ENCODE measurements at places on chromosomes 3 and 15.

- DNase-seq, result no peak
Measured at GRCh38 chr3:134753999-134754742, 40.9 kb upstream of the EPHB1 start.

GRCh38 chr3:118641608-118642007, 393.0 kb downstream of the IGSF11 start:
- peak; percentile 6 for DNase-seq

- DNase-seq, result no peak
Measured at GRCh38 chr3:65564483-65564882, 474.2 kb downstream of the MAGI1 start.

- peak; percentile 77 for DNase-seq
Measured at GRCh38 chr15:35674873-35675781, 129.2 kb upstream of the DPH6 start.

GRCh38 chr3:84042399-84043106, 916.2 kb upstream of the CADM2 start:
- no peak for DNase-seq

DNA sequence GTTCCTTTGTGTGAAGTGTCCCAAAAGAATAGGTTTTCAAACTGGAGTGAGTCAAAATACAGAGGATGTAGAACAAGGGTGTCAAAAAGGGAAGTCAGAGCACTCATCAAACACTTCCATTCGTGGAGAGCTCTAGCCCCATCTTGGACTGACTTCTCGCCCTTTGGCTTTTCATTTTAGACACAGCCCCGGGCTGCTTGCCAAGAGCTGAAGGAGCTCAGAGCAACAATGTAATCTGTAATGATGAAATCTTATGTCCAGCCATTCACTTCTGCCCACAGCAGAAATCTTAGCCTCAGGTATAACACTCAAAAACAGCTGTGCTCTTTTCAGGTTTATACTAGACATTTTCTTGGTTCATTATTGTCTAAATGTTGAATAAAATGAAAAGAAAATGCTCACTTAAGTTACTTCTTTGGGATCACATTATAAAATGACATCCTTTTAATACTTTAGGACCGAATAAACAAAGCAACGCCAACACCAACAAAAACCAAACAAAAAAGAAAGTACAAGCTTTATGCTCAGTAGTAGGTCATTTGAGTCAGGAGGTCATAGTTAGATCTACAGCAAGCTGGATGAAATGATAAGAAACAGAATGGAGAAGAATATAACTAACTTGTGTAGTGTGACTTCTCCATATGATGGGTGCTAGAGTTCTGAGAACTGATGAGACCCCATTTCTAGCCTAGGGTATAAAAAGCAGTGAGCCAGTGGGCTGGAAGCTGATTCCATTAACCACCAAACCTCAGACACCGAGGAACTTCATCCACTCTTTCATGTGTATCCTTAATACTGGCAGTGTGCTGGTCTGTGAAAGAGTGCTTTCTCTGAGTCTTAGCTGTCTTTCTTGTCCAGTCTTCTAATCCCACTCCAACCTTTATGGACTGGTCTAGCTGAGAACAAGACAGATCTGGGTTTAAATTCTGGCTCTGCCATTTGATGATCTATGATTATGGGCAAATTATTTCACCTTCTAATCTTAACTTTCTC, 131.8 kb upstream of the SLC7A14 start:
- no peak for DNase-seq

DNA sequence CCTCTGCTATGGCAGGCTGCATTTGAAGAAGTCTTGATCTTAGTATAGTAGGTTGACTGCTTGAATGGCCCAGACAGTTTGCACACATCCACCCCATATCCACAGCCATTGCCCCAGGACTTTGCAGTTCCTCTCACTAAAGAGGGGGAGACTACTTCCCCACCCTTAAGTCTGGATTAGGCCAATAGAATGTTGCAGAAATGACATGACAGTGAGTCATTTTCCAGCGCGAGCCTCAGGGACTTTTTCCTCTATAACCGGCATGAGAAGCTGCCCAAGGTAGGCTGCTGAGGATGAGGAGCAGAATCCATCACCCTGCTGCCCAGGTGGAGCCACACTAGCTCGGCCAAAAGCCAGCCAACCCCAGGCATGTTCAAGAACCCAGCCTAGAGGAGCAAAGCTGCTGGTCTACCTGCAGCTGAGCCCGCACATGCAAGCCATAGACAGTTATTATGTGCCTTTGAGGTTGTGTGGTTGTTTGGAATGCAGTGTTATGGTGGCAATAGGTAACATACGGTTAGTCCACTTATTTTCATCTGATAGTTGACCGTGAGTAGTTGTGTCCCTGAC, 113.9 kb downstream of the TLE3 start:
- no peak for DNase-seq

GRCh38 chr15:60264566-60264965, 133.2 kb downstream of the ANXA2 start:
- DNase-seq, result no peak

GRCh38 chr15:67018441-67018840, 47.0 kb upstream of the SMAD3 start:
- DNase-seq, result no peak

DNA sequence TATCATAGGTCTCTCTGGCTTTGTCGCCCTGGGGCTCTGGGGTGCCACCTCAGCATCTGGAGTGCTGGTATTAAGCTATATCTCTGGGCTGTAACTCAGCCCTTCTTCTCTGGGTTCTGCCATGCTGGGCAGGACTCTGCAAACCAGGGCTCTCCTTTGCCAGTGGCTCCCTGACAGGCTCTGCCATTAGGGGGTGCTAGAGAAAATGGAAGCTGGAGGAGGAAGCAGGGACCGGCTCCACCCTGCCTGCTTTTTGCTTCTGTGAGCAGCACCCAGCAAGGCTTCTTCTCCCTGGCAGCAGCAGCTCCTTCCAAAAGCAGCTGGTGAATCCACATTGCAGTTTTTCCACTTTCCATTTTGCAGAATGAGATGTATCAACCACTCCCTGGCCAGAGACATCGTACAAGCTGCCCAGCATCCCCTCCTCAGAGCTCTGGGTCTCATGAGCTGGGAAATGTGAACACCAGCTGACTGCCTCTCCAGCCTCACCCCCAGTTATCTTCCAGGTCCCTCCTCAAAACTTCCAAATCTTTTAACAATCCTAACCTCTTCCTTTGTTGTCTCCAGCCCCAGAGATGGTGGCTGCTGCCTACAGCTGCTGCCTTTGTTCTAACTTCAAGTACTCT, 165.0 kb downstream of the ABHD5 start:
- DNase-seq, result peak; percentile 3

Measured in NCI-H1694 treated with DMSO at 0.1 percent for 48 hours (cell line).